Gastrocnemius medialis (tissue), 4 donors: ENCODE measurements at places on chromosomes 5 and 9. TPM values are rescaled to one million over a fixed set of nuclear protein-coding genes. Genes with fewer than 3 reads are reported as not detected.
A peak's percentile ranks its signal among the peaks of the same experiment; 100 is the strongest.

The RAB24 gene
- total RNA-seq: 11.8 TPM

GRCh38 chr9:119934497-119934896, 565.3 kb upstream of the BRINP1 start:
- DNase-seq: no peak
- H3K4me1 ChIP-seq: no peaks in the 10 kb centered on the region
- no peak overlapping the region for H3K4me3 ChIP-seq
- H3K27me3 ChIP-seq: no peaks in the 10 kb centered on the region
- no peaks in the 10 kb centered on the region for H3K36me3 ChIP-seq

DNA sequence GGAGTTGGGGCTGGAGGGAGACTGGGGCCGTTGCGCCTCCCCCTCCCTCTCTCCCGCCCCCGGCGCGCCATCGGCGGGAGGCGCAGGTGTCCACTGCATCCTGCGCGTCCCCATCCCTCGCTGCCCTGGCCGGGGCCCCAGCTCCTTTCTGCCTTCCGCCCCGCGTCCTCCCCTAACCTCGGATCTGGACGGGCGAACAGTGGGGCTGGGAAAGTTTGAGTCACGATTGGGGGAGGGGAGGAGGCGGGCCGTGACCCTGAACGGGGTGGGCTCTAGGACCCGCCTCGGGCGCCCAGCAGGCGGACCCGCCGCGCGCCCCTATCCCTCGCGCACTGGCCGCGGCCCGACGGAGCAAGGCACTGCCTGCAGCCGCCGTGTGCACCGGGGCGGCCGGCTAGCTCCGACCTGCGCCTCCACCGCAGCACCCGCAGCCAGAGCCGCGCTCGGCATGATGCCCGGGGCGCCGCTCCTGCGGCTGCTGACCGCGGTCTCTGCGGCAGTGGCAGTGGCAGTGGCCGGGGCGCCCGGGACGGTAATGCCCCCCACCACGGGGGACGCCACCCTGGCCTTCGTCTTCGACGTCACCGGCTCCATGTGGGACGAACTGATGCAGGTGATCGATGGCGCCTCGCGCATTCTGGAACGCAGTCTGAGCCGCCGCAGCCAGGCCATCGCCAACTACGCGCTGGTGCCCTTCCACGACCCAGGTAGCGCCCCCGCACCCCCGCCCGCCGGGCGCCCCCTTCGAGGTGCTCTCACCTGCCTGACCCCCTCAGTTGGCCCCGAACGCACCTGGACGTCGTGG, at the start of gene HMCN2:
HMCN2 (plus strand) TSS at position 330 of the 805 bp plus-strand sequence; CDS start at position 449, 119 bp downstream.
- peak within 1 kb of the TSS; percentile 31 for H3K4me3 ChIP-seq
- peaks cover 68% of the 10 kb centered on the region for H3K27me3 ChIP-seq
- H3K36me3 ChIP-seq: no peaks in the 10 kb centered on the region
- no peak for DNase-seq

- no peak overlapping the region for H3K27ac ChIP-seq
- H3K27me3 ChIP-seq: no peaks in the 10 kb centered on the region
- DNase-seq: no peak
- no peak overlapping the region for H3K4me3 ChIP-seq
- no peaks in the 10 kb centered on the region for H3K36me3 ChIP-seq
Observed at GRCh38 chr9:90064248-90064647, 459.4 kb downstream of the GADD45G start.

DNA sequence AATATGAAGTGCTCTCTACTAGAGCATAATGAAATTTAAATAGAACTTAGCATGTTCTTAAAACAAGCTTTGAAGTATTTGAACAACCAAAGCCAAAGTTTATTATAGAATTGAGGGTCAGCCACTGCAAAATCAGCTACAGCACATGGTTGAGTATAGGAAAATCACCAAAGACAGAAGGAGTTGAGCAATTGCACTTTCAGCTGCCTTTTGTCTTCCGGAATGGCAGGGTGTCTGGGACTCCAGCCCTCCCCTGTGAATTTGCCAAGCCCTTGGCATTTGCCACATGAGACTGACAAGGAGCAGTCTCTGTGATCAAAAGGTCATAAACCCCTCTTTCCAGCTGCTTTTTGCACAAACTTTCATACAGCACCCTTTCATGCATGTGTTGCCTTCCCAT, 8.5 kb upstream of the LURAP1L start:
- H3K27me3 ChIP-seq: no peaks in the 10 kb centered on the region
- H3K4me3 ChIP-seq: no peak overlapping the region
- DNase-seq: no peak
